ENCODE measurements at places on chromosomes 4 and X.

DNA sequence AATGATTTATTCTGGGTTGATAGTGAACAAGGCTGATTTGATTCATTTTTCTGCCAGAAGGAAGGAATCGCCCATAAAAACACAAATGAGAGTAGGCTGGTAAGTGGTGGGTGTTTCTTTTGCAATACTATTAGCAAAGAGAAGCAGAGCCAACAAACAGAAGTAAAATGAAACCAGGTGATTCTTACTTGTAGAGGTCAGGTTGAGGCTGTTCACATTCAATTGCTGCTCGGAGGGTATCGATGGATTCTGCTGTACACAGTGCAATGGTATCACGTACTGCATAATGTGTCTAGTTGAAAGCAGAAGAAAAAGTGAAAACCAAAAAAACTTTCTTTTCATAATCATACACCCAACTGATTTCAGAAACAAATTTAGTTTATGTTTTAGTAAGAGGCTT is 94.1 kb upstream of the MCF2 start:
- no peak for DNase-seq

GRCh38 chrX:56564164-56564885 is 898 bp downstream of the UBQLN2 start:
- DNase-seq = no peak

- DNase-seq = no peak
Observed at GRCh38 chrX:39728025-39728424, 369.7 kb downstream of the BCOR start.

DNA sequence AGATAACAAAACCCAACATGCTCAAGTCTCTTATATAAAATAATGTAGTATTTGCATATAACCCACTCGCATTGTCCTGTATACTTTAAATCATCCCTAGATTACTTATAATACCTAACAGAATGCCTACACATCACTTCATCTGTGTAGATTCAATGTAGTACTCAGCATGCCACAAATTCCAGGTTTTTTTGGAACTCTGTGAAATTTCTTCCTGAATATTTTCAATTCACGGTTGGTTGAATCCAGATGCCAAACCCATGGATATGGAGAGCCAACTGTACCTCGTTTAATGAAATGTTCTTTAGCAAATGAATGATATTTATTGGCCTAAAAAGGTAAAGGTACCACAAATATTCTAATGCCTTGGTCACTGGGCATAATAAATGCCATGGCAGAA is 24.8 kb downstream of the CCNI start:
- no peak for DNase-seq

DNA sequence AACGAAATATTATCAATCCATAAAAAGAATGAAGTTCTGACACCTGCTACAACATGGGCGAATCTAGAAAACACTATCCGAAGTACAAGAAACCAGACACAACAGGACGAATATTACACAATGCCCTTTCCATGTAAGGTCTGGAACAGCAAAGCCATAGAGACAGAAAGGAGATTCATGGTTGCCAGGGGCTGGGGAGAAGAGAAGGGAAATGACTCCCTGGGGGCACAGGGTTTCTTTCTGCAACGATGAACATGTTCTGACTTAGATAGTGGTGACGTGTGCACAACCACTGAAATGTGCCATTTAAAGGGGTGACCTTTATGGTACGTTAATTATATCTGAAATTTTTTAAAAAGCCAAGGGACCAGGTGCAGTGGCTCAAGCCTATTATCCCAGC is 28.3 kb downstream of the GPR143 start:
- DNase-seq = no peak

- no peak for DNase-seq
Observed at GRCh38 chr4:109627361-109627760, 67.3 kb downstream of the MCUB start.

DNA sequence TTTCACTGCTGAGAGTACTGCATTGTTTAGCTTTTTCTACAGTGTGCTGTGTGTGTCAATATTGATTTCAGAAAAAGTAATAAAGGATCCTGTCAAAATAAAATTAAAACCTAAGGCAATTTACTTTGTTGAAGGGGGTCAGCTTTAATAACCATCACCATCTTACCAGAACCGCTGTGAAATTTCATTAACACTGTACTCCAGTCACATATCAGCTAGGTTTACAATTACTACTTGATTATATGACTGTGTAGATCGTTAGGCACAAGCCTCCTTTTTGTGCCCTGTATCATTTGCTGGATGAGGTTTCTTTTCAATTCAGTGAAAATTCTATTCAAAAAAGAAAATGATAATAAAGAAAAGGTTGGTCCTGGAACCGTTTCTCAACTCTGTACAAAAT is 917.2 kb downstream of the CENPC start:
- no peak for DNase-seq

- DNase-seq = no peak
Observed at GRCh38 chr4:161642708-161643107, 521.1 kb downstream of the FSTL5 start.

GRCh38 chrX:31440546-31440945 is 368.7 kb upstream of the FTHL17 start:
- no peak for DNase-seq

GRCh38 chrX:104008831-104009230 is 4.7 kb downstream of the H2BW1 start:
- no peak for DNase-seq

DNA sequence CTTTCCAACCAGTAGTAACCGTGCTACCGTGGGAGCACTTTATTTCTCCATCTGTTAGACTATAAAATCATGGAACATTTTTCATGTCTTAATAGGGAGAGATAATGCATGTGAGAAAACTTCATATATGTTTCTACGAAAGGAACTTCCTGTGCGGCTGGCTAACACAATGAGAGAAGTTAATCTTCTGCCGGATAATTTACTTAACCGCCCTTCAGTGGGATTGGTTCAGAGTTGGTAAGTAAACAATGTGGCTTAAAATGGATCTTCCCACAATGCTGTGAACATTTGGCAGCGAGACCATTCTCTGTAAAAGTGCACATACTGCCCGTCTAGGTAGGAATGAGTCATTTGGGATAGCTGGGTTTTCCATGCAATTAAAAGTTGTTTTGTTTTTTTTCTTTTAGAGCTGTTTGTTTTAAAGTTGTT is 29.6 kb downstream of the PDK3 start:
- no peak for DNase-seq

DNA sequence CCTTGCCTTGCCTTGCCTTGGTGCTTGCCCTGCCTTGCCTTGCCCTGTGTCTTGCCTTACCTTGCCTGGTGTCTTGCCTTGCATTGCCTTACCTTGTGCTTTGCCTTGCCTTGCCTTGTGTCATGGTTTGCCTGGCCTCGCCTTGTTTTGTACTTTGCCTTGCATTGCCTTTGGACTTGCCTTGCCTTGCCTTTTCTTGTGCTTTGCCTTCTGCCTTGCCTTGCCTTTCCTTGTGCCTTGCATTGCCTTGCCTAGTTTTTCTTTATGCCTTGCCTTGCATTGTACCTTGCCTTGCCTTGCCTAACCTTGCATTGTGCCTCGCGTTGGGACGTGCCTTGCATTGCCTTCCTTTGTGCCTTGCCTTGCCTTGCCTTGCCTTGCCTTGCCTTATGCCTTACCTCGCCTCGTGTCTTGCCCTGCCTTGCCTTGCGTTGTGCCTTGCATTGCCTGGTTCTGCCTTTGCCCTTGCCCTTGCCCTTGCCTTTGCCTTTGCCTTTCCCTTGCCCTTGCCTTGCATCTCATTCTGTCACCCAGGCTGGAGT is 82.8 kb downstream of the TAB3 start:
- DNase-seq = no peak

DNA sequence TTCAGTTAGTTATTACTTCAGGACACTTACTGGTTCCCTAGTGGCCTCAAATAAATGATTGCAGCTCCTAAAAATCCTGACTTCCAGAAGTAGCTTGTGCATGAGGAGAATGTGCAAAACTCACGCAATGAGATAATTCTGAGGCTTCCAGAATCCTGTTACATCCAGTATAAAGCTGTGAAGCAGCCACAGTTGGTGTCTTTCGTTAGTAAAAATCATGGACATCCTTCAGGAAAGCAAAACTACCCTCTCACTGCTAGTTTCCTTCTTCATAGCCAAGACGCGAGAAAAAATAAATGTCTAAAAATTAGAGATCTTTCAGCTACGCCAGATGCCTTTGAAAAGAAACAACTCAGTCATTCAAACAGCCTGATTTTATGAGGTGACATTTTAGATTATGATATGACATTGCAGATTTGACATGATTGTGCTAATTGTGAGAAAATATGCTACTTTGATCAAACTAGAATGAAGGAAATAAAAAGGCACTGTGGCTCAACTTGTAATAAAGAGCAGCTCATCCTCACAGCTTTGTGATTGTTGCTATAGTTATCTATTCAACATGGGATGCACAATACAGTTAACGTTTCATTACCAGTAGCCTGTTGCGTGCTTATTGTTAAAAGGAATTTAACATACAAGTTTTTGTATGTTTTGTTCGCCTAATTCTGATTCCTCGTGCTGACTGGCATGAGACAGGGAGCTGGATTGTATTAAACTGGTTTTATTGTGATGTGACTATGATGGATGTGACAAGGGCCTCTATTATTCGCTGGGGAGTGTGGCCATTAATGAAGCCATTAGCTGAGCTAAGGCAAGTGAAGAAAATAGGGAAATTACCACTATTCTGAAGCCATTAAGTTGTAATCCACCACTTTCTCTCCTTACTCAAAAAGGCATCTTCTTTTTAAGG is 40.5 kb downstream of the AFF2 start:
- DNase-seq = no peak

DNA sequence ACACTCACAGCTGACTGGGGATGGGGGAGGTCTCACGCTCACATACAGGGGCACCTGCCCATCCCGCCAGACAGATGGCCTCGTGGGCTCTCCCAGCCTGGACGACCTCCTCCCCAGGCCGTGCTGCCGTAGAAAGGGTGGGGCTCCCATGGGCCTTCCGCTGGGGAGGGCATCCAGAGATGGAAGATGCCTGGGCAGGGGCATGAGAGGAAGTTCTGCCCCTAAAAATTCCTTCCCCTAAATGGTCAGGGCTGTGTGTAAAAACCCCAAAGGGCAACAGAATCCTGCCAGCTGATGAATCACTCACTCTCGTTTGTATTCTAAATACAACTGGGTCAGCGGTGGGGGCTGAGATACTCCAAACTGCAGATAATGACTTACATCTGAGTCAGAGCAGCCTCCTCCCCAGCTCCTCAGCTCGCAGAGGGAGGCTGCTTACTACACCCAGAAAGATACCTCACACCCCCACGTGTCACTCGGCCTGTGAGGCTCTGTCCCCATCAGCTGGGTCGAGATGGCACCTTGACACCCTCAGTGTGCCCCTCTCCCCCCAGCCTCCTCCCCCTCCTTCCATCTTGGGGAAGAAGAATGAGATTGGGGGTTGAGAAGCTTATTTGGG is 10.1 kb downstream of the WDR1 start:
- DNase-seq = no peak

DNA sequence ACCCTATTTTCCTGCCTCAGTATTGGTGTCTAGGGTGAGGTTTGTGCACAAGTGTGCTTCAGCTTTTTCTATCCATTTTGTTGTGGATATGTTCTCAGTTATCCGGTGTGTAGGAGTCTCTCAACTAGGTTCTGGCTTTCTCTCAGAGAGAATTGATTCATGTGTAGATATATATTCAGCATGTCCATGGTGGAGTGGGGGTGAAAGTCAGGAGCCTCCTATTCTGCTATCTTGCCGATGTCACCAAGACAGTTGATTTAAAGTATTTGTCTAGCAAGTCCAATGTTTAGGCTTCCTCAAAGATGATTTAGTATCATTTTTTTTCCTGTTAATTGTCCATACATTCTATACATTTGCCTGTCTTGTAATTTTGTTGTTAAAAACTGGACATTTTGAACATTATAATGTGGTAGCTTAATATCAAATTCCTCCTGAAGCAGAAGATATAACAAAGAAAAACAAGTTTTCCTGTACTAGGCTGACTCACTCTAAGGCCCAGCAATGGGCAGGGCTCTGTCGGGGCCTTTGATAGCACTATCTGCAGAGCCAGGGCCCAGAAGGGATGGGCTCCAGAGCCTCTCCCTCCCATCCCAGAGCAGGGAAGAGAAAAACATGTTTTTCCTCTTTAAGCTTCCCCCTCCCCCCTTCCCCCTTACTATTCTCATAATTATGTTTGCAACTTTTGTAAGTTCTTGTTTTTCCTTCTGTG is 37.6 kb downstream of the GLUD2 start:
- DNase-seq = no peak

- DNase-seq = no peak
Observed at GRCh38 chr4:163772238-163772637, 277.7 kb downstream of the TMA16 start.

DNA sequence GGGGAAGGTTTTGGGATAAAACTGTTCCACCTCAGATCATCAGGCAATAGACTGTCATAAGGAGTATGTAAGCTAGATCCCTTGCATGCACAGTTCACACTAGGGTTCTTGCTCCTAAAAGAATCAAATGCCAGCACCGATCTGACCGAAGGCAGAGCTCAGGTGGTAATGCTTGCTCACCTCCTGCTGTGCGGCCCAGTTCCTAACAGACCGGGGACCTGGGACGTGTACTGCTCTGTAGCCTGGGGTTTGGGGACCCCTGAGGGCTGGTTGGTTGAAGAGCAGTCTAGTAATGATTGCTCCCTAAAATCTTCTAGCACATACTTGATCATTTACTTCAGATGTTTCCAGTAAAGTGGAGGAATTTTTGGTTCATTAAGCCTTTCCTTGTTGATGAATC is 173.1 kb upstream of the SLIT2 start:
- no peak for DNase-seq

DNA sequence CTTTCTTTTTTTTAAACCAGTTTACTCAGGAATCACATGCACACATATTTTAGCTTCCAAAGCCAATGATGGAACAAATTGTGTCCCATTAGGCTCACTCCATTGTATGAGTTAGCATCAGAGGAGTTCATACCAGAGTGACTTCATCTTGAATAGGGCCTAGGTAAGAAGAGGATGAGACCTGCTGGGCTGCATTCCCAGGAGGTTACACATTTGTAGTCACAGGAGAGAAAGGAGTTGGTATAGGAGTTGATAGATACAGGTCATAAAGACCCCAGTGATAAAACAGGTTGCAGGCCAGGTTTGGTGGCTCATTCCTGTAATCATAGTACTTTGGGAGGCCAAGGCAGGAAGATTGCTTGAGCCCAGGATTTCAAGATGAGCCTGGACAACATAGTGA is 9.3 kb downstream of the PDGFRA start:
- DNase-seq = no peak

GRCh38 chrX:71095033-71095432 is 618 bp upstream of the FOXO4 start:
- DNase-seq = no peak

GRCh38 chr4:151527699-151528098 is 118.7 kb downstream of the FHIP1A start:
- no peak for DNase-seq

DNA sequence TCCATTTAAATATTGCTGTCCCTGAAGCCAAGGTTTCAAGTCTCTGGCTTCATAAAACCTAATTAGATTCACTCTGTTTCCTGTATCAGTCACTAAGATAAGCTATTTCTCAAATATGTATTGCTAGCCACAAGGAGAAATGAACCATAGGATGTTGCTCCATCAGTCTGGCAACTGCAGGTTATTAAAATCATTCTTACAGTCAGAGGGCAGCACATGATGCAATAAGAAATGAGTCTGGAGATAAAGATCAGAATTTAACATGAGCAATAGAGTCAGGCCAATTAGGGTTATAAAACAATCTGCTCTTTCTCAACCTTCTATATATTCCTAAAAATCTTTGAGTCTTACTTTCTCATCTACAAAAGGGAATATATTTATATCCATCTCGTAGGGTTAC is 7.2 kb downstream of the PRKG2 start:
- DNase-seq = no peak

- DNase-seq = no peak
Observed at GRCh38 chr4:26076896-26077295, 162.9 kb downstream of the SMIM20 start.
